Mesothelial cell of epicardium (in vitro differentiated cells): ENCODE measurements at places on chromosomes 13 and 19. TPM values are rescaled to one million over a fixed set of nuclear protein-coding genes. Genes with fewer than 3 reads are reported as not detected.

GRCh38 chr19:44765033-44765948 is 12.4 kb upstream of the CBLC start:
- no peak for DNase-seq

Gene CEACAM8
- total RNA-seq, result not detected in 3 replicates

DNA sequence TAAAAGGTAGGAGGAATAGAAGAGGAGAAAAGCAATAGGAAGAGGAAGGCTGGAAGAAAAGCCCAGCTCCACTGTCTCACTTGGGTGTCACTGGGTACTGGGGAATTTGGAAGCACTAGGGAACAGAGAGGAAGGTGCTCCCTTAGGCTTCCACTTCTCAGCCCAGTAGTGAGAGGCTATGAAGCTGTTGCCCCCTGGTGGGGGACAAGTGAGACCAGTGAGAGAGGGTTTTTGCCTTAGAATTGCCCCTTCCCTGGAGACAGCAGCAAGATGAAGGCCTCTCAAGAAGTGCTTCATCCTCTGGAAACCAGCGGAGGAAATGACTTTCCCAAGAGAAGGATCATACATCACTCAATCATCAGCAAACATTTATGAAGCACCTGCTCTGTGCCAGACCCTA is 4.7 kb upstream of the ZNF606 start:
- no peak for DNase-seq

Gene ZNF284
- total RNA-seq, result 5.0 to 5.6 TPM (median 5.3 TPM) in 3 replicates

Gene KRTDAP
- total RNA-seq, result 1.9 to 3.3 TPM (median 2.5 TPM) in 3 replicates
